ENCODE measurements at places on chromosomes 7 and 10.

GRCh38 chr10:132880128-132880981, 62.0 kb downstream of the CFAP46 start:
- no peak for DNase-seq

GRCh38 chr7:234708-235553, 42.6 kb downstream of the FAM20C start:
- no peak for DNase-seq

DNA sequence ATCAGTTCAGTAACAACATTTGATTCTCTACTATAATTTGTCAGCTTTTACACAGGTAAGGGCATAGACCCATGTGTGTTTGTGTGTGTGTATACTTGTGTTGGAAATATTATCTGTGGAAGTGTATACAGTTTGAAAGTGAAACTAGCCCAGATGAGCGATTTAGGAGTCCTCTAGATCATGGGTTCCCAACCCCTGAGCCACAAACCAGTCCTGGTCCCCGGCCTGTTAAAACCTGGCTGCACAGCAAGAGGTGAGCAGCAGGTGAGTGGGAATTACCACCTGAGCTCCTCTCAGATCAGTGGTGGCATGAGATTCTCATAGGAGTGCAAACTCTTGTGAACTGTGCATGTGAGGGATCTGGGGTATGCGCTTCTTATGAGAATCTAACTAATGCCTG, 1221.5 kb upstream of the SORCS1 start:
- no peak for DNase-seq

DNA sequence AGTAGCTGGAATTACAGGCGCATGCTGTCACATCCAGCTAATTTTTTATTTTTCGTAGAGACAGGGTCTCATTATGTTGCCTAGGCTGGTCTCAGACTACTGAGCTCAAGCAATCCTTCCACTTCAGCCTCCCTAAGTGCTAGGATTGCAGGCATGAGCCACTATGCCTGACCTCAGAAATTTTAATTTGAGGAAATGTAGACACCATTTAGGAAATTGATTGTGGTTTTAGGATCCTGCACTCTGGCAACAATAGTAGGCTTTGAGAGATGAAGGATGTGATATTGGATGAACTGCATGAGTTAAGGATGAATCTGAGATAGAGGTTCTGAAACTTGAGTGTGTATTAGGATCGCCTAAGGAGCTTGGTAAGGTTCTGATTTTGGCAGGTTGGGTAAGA, 66.5 kb downstream of the PPP1R9A start:
- DNase-seq = no peak

DNA sequence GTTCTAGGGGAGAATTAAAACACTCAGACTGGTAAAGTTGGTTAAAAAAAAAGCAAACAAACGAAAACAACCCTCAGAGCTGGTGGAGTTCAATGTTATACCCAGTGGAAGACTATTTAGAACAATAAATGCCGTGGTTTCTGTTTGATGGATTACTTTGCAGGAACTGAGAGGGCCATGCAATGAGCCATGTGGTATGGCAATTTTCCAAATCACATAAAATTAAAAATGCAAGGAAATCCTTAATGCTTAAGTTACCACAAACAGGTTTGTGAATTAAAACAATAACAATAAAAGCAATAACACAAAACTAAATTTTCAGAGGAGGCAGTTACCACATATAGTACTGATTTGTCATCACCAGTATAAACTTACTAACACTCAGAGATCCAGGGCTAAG, 96.9 kb downstream of the RTKN2 start:
- DNase-seq = no peak

- DNase-seq = no peak
These were observed 139.1 kb downstream of the PTPRN2 start for GRCh38 chr7:158448430-158449100.

- no peak for DNase-seq
These were observed 882 bp downstream of the ZNF282 start for GRCh38 chr7:149196151-149196704.

DNA sequence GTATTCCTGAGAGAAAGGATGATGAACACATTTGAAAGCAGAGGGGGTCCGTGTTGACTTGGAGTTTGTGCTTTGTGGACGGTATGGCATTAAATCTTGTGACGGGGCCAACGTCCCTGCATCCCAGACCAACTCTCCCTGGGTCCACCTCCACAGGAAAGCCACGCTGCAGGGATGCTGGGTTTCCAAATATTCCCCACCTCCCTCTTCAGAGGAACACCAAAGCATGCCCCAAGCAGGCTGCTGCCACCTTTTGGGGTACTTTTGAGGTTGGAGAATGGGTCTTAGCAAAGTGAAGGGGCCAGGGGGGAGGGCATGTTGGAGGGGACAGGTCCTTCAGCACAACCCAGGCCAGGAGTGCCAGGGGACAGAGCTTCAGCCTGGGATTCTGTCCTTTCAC, 504.4 kb downstream of the TCERG1L start:
- no peak for DNase-seq

DNA sequence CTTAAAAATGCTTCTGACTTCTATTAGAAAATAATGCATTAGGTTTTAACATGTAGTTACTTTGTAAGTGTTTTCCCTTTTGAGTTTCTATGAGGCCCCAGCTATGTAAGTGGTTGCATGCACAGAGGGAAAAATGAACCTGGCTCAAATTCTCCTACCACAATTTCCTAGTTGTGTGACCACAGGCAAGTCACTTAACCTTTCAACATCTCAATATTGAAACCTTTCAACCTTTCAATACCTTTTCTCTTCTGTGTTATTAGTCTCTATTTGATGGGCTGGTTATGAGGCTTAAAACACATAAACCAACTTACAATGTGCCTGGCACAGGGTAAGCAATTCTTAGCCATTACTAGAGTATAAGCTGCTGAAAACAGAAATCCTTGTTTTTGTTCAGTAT, 203.0 kb downstream of the KCND2 start:
- no peak for DNase-seq

DNA sequence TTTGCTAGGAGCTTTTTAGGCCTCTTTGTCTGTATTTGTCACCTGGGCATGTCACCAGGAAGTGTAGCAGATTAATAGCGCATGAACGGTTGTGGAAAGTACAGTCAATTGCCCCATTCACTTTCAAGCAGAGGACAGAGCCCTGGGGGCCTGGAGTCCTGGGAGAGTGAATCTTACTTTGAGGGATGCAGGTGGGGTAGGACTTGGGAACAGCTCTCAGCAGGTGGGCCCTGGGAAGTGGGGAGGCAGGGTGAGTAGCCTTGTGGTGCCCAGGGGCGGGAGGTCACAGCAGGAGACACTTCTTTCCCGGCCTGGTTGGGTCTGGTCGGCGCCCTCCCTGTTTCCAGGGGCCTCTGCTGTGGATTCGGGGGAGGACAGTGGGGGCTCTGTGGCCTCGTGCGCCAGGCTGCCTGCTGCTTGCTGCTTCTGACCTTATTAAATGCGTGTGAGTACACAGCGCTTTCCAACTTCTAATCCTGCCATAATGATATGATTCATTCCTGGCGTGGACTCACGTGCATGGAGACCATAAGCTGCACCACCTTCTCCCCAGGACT, 51.6 kb upstream of the AQP1 start:
- no peak for DNase-seq

DNA sequence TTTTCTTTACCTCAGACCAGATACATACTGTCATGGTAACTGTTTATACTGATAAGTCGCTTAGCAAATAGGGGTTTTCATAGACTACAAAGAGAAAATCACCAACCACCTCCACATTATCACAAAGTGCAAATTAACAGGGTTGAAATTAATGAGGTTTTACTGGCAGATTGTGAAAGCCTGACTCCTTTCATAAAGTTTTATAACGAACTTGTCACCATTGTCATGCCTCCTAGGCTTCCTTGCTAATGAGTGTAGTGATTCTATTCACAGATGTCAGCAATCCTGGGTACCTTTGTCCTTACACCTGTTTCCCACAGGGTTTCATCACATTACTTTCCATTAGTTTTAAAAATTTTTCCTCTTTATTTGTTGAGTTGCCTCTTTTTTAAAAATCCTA, 142.3 kb upstream of the PTN start:
- no peak for DNase-seq

DNA sequence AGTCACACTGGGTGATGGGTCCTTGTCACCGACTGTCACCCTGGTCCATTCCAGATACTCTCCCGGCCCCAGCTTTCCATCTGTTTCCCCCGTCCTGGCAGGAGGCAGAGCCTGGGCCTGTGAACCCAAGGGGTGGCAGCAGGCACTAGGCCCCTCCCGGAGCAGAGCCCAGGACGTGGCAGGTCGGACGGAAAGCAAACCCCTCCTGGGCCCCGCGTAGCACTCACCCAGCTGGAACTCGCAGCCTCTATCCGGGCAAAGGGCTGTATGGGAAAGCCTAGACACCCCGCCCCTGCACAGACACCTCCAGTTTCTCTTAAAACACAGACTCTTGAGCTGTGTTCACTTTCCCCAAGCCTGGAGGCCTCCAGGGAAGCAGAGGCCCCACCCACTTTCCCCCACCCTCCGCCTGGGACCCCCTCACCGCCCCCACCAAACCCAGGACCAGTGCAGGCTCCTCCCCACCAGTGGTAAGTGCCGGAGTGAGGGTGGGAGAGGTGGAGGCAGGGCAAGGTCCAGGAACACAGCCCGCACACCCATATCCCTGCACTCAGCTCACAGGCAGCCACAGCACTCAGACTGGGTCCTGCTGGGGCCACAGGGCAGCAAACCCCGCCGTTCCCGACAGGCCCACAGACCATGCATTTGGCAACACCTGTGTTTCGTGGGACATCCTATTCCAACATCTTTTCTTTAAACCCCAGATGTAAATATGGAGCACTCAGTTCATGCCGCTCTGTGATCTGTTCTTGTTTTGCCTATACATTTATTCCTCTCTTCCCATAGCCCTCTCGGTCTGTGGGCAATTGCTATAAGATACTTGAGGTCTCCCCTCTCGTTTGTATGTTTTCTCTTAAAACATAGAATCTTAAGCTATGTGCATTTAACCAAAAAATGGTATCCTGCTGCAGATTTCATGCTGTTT, 98.2 kb upstream of the PDGFA start:
- no peak for DNase-seq

DNA sequence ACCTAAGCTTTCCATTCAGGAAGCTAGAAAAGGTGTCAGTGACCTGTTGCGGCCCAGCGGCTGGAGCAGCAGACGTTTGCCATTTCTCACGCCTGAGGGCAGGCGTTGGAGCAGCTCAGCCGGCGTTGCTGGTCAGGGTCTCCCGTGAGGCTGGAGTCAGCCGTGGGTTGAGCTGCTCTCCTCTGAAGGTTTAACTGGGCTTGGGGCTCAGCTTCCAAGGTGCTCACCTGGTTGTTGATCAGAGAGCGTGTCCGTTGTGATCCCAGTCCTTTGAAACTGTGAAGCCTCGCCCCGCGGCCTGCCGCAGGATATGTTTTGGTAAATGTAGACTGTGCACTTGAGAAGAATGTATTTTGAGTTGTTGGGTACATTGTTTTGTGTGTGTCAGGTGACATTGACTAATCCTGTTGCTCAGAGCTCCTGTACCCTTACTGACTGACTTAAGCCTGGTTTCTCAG, 20.6 kb upstream of the PWWP2B start:
- DNase-seq = no peak

DNA sequence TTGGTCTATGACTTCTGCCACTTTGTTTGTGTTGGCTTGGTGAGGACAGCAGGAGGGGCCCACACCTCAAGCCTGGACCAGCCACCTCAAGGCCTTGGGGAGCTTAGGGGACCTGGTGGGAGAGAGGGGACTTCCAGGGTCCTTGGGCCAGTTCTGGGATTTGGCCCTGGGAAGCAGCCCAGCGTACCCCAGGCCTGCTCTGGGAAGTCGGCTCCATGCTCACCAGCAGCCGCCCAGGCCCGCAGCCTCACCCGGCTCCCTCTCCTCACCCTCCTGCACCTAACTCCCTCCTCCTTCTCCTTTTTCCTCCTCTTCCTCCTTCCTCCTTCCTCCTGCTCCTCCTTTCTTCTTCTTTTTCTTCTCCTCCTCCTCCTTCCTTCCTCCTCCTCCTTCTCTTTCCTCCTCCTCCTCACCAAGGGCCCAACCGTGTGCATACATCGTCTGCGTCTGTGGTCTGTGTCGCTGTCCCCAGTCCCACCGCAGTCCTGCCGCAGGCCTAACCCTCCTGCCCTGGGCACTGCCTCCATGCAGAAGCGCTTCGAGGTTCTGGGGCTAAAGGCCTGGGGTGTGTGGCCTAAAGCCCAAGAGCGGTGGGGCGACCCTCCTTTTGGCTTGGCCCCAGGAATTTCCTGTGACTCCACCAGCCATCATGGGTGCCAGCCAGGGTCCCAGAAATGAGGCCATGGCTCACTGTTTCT, 5.3 kb downstream of the EN2 start:
- no peak for DNase-seq

DNA sequence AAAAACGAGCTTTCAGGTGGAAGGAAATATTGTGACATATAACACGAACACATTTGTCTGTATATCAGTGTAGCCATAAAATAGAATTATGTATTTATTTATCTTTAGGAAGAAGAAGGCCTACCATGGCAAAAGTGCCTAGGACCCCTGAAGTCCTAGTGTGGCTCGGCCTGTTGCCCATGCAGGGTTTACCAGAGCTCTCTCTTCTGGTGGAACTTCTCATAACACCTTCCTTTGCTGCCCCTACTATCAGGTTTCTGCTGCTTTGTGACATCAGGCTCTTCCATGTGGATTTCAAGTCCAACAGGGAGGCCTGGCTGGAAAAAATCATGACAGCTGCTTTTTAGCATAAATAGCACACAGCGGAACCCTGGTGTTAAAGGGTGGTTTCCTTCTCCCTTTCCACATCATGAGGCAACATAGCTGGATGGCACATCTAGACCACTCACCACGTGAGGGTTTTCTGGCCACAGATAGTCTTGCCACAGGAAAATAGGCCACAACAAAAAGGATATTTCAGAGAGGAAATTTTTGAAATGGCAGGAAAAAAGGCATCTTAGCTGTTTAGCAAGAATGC, 44.8 kb upstream of the ADO start:
- DNase-seq = no peak

- DNase-seq = no peak
These were observed 159.9 kb upstream of the SLC25A13 start for GRCh38 chr7:96481796-96482195.

GRCh38 chr7:66150471-66150870, 35.8 kb downstream of the CRCP start:
- DNase-seq = no peak

- no peak for DNase-seq
These were observed 31.5 kb upstream of the SLIT1 start for GRCh38 chr10:97217299-97217698.

DNA sequence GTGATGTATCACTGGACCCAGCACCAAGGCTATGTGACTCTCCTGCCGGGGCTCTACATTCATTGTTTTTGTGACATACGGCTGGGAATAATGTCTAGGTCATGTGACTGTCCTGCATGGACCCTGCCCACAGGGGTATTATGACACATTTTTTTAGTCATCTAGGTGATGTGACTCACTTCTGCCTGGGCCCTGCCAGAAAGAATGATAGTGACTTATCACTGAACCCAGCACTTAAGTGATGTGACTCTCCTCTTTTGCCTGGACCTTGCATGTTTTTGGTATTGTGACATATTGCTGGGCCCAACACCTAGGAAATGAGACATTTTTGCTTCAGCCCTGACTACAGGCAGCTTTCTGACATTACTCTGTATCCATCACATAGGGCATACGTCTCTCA, 51.1 kb upstream of the ZNF107 start:
- DNase-seq = no peak

GRCh38 chr10:131578472-131578970, 267.0 kb upstream of the TCERG1L start:
- no peak for DNase-seq
